CD4-positive, alpha-beta T cell treated with Interleukin-21 for 1 hour (primary cell): ENCODE measurements at places on chromosomes 2 and 18.

DNA sequence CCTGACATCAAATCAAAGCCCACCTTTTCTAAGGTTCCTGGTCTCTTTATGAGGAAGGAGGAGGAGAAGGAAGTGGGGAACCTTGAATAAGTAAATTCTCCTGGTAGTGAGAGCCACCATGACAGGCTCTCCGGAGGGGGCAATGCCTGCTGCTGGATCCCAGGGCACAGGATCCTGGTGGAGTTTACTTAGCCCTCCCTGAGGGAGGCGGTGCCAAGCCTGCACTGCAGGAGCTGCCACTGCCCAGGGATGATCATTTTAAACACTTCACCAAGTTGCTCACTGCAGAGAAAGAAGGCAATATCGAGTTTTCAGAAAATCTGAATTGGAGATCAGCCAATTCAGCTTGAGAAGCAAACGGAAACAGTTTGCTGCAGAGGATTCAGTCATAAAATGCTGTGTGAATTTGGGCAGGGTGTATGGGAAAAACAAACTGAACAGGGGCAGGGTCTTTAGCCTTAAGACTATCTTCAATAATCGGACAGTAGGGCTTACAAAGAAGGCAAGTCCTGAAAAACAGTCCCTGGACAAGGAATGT lies 200.7 kb downstream of the RAD51AP2 start:
- DNase-seq, result no peak

- no peak for DNase-seq
These were observed 777.1 kb downstream of the RNF144A start for GRCh38 chr2:7694076-7694985.

DNA sequence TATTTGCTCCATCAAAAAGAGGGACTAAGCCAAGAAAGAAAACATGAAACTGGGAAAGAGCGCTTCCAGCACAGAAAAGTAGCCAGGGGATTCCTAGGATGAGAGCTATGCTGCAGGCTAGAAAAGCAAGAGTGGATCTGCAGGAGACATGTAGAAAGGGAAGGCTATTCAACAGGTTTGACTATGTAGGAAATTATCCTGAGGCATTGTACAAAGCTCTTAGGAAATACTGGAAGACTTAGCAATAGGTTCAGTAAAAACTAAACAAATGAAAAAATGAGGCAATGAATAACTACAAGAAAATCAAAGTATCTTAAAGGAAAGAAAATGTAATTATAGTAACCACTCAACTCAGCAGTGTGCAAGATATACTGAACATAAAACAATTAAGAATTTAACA lies 229.5 kb upstream of the FBXO11 start:
- DNase-seq, result no peak

GRCh38 chr2:181104512-181105115 lies 124.2 kb downstream of the UBE2E3 start:
- peak; percentile 67 for DNase-seq

GRCh38 chr2:168573128-168573903 lies 117.2 kb downstream of the CERS6 start:
- DNase-seq, result no peak

DNA sequence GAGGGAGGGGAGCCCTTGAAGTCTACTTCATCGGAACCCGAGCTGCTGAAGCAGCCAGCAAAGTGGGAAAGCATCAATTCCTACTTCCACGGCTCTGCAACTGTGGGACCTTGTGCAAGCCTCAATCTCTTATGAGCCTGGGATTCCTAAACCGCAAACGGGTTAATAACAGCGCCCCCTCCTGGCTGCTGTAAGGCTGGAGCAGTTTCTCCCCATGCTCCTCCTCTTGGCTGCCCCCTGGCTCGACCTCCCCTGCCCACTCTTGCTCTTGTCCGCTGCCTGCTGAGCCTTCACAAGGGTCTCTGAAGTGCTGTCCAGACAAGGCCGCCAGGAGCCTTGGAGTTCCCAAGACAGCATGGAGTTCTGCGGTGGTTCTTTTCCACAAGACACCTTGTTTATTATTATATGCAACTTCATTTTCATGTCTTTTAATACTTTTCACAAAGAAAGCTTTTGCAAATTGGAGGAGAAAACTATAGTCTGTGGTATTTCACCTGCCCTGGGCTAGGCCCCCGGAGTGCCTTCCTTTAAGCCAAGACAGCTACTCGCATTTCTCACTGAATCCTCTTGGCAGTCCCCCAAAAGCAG lies 157.2 kb downstream of the DDX1 start:
- no peak for DNase-seq

DNA sequence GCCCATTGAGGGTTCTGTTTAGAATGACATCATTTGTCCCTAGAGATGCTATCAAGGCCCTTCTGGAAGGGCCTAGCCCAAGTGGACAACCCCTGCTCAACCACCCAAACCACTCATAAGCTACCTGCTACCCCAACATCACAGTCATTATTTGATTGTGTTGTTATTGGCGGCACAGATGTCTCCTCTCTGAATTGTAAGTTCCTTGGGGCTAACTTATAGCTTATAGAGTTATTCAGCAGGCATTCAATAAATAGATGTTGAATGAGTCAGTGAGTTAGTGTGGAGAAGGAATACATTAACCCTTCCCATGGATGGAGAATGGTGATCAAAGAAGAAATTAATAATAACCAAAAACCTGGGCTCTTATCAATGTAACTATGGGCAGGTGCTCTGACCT lies 80.0 kb downstream of the ACAA2 start:
- no peak for DNase-seq

DNA sequence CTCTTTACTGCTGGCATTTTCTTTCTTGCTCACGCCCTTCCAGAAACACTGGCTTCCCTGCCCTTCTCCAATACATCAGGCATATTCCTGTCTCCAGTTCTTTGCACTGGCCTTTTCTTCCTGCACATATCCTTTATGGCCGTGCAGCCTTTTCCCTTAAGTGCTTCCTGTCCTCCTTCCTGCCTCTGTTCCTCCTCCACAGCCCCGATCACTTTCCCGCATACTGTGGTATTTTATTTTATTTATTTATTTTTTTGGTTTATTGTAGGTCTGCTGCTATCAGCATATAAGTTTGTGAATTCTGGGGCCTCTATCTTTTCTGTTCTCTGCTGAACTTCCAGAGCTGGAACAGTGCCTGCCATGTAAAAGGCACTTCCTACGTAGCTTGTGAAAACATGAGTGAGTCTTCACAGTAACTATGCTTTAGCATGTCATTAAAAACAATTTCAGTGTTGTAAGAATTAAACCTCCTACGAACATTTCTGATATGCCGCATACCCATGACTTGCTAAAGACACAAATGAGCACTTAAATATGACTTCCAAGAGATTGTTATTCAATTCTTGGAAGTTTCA lies 289.1 kb downstream of the TRIB2 start:
- no peak for DNase-seq

GRCh38 chr18:35619941-35620340 lies 38.4 kb downstream of the GALNT1 start:
- no peak for DNase-seq

GRCh38 chr2:239467281-239467955 lies 66.6 kb upstream of the HDAC4 start:
- no peak for DNase-seq

DNA sequence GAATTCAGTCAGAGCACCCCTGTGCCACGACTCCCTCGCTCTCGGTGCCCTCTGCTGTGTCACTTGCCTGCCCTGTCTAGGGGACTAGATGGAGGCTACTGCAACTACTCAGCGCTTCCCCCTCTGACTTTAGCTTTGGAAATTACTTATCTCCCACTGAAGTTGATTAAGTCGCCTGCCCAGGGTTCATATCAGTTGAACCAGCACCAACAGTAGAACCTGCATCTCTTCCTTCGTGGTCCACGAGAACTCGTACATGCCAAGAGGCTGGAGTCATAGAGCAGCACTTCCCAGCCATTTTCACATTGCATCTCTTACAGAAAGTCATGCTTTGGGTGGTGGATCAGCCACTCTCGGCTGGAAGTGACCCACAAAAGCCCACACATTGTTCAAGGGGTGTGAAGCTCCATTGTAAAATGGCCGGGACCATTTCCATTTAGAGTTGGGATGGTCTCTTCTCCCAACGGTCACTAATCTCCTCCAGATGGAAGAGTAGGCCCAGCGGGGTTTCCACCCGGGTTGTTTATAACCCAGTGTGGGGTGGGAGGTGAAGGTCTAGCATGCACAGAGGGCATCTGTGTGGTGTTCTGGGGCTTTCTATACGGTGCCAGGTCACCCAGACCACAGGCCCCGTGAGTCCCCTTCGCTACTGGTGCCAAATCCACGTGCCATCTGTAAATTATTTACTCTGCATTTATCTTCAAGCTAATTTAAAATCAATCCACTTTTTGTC lies 38.0 kb downstream of the STEAP3 start:
- DNase-seq, result no peak

DNA sequence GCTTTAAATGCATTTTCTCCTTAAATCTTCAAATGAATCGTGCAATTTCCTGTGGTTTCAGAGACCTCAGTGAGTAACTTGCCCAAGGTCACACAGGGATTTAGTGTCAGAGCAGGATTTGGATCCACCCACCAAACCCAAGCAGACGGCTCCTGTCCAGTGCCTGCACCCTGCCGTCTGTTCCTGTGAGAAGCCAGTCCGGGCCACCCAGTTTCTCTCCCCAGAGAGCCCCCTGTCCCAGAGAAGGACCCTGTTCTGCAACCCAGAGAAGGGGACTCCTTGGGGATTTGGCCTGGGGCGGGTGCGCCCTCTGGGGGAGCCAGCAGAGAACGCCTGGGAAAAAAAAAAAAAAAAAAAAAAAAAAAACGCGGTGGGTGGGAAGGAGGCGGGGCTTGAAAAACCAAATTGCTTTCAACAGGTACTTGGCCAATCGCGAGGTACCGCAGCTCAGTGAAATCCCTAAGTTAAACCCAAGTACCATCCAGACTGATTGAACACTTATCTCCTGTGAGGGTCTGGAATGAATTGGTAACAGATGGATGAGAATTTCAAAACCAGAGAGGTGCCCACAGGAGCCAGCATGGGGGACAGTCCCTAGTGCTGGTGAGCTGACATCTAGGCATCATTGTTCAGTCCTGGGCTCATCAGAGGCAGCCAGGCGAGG lies 30.9 kb upstream of the REEP1 start:
- peak; percentile 47 for DNase-seq

- DNase-seq, result no peak
These were observed 9.4 kb downstream of the GALNT1 start for GRCh38 chr18:35590935-35591334.

DNA sequence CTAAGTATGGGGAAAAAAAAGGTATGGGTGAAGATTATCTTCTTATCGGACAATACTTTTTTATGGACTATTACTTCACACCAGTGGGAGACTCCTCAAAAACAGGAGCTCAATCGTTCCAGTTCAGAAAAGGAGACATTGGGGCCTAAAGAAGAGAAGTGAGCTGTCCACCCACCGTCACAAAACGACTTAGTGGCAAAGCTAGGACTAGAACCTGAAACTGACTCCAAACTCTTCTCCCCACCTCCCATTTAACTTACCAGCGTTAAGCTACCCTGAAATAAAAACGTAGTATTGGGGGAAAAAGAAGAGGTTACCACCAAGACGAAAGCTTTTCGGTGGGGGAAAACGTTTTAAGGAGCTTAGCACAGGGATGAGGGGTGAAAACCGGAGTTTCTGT lies 503 bp downstream of the GTF3C3 start:
- DNase-seq, result no peak

- DNase-seq, result no peak
These were observed 484.3 kb upstream of the LRATD1 start for GRCh38 chr2:14148216-14148615.

GRCh38 chr18:26350961-26351360 lies 124.7 kb downstream of the TAF4B start:
- DNase-seq, result no peak

- no peak for DNase-seq
These were observed 6.3 kb upstream of the PARD3B start for GRCh38 chr2:204539019-204539385.

DNA sequence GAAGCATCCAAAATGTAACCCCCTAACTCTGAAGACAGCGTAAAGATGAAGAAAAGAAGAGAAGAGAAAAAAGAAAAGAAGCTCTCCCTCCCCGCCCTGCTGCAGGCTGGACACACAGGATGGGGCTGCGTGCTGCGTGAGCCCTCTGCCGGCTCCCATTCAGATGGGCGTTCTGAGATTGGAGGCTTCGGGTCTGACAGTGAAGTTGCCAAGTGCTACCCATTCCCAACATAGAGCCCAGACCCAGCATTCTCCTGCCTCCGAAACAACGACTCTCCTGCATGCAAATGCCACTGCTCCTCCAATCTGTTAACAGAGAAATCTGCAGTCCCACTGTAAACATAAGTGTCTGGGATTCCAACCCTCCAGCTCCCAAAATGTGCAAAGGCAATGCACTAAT lies 234.9 kb downstream of the BCL11A start:
- DNase-seq, result no peak

DNA sequence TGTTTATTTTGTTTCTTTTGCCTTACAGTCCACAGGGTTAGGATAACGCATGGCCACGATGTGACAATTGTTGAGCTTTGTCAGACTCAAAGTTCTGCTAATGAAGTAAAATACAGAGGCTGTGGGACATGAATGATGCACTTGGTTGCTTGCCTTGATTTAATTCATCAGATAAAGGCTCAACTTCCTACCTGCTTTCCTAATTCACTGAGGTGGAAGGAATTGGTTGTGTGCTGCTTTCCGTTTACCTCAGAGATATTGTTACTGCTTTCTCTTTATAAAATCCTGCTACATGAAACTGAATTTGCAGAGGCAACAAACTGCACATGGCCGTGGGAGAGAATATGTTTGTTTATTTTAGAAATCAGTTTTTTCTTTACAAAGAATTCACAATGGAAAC lies 6.6 kb downstream of the RIT2 start:
- no peak for DNase-seq

- no peak for DNase-seq
These were observed 88.8 kb downstream of the KYNU start for GRCh38 chr2:142966284-142966683.

- no peak for DNase-seq
These were observed 929 bp upstream of the CREG2 start for GRCh38 chr2:101388232-101388631.

- DNase-seq, result no peak
These were observed 347.0 kb downstream of the ZNF804A start for GRCh38 chr2:184945326-184945725.

- DNase-seq, result no peak
These were observed 339.0 kb downstream of the SMAD2 start for GRCh38 chr18:47591429-47591828.

GRCh38 chr18:25067275-25068025 lies 284.5 kb downstream of the ZNF521 start:
- no peak for DNase-seq

DNA sequence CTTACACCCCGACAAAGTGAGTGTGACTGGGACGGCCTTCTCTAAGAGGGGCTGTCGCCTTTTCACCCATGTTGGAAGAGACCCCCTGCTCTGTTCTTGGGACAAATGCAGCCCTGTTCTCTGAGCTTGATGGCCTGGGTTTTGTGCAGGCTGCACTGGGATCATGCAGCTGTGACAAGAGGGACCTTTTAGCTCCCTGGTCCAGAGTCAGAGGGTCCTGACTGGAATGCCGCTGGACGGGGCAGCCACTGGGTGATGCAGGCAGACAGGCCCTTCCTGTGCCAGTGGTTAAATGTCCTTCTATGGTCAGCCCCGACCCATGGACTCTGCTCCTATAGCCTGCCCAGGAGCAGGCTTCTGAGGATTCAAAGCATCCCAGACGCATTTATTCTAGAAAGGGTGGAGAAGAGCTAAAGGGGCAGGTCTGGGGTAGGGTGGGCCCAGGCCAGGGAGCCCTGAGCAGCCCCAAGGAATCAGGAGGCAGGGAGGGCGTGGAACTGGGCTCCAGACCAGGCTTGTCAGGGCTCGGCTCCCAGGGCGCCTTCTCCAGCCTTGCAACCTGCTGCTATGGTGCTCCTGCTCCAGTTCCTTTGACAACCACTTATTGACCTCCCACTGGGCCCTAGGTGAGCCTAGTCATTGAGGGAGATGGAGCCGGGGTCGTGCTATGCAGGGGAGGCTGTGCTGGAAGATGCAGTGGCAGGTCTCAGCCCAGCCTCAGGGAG lies 277.9 kb upstream of the HS6ST1 start:
- no peak for DNase-seq

- DNase-seq, result no peak
These were observed 41.4 kb downstream of the CHST9 start for GRCh38 chr18:27143580-27144287.
